ENCODE measurements at places on chromosomes 2 and 18.
A peak's percentile ranks its signal among the peaks of the same experiment; 100 is the strongest.

DNA sequence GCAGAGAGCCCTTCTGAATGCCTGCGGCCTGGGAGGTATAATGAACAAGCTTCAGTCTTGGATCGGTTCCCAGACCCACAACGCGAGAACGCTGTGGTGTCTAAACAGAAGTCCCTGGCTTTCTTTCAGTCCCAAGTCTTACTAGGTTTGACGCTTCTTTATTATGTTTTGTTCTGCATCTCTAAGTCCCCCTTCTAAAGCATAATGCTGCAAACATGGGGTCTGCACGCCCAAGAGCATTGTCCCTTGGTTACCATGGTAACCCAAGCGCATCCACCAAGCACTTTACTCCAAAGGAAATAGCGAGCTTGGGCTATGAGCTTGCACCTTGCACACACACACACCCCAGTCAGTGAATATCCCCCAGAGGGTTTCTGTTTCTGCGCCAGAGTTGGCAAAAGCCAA, 193.7 kb downstream of the INO80D start:
- no peak for DNase-seq

- DNase-seq: peak; percentile 63
These were observed 206.0 kb downstream of the NCK2 start for GRCh38 chr2:105950521-105951383.

DNA sequence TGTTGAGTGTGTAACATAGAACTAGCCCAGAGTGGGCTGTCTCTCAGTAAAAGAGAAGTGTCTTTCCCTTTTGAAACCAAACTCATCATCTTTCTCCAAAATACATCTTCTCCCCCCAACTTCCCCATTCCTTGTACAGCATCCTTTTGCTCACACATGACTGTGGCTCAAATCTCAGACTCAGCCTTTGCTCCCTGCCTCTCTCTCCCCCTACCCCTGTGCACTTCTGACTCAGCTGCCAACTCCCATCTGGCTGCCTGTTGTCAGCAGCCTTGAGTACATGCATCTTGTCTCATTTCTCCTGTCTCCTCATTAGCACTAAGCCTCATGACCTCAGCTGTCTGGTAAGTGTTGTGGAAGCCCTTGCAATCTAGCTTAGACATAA, 18.1 kb upstream of the MGAT4A start:
- DNase-seq: peak; percentile 80

DNA sequence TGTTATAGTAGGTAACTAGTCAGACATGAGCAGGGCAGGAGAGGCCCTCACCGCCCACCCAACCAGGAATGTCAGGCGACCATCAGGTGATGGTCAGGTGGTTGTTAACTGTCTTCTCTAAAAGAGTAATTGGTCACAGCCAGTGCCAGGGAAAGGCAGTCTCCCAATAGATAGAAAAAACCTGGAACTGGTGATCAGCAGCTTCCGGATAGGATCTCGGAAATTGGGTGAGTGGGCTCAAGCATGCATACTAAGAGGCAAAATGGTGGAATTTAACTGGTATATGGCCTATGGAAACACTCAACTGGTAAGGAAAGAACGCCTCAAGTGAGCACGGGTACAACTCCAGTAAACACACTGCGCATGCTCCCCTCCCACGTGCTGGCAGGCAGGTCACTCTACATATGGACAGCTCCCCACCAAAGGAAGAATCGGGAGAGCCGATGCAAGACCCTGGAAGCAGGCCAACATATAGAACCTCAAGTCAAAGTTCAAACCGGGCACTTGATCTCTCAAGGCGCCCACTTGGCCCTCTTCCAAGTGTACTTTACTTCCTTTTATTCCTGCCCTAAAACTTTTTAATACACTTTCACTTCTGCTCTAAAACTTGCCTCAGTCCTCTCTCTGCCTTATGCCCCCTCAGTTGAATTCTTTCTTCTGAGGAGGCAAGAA, 43.5 kb upstream of the TMEM131 start:
- DNase-seq: no peak

GRCh38 chr2:203915256-203915655, 21.3 kb upstream of the ICOS start:
- DNase-seq: no peak

- no peak for DNase-seq
These were observed 36.0 kb downstream of the GALNT3 start for GRCh38 chr2:165757906-165758675.

DNA sequence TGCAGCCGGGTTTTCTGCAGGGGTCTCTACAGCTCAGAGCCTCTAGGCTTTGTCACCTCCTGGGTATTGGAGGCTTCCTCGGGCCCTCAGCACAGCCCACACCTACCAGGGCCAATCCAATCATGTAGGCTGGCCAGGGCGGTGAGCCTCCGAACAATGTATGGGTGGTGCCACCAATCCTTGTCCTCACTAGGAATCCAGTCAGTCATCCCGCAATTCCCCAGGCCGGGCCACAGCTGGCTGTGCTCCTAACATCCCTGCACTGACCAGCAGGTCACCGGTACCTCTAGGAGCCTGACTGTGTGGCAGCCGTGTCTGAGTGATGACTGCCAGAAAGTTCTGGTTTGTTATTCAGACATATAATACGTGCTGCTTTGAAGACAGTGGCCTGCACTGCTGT, 129.4 kb downstream of the SH3RF3 start:
- DNase-seq: peak; percentile 38

- no peak for DNase-seq
These were observed 124.1 kb downstream of the LNPK start for GRCh38 chr2:175877845-175878544.

DNA sequence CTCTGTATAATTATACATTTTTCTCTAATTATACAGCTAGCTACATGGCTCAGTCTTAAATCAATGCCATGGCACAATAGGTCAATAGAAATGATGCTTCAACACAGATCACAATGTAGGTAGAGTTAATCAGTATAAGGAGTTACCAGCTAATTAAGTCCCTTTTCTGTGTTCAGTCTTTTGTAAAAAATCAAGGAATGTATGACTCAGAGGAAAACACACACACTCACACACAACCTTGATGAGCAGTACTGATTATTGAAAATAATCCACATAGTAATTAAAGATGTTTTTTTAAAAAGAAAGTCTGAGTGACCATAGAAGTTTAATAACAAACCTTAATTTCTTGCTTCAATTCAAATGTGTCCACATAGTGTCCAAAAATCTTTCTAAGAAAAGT, 691.3 kb downstream of the LRP1B start:
- DNase-seq: no peak

DNA sequence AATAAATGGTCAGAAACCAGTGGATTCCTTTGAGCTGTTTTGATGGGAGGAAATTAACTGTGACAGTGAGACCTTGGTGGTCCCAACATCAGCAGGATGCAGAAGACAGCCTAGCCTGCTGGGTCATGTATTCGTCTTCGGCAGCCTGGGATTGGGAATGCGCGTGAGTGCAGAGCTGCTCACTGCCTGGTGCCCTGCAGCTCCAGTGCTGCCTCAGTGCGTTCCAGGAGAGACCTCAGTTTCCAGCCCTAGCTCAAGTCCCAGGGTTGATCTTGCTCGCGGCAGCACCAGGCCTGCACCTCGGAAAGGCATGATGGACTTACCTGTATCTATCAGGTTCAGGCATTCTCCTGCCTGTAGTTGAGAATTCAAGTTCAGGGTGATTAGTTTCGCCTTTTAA, 203.9 kb downstream of the SH3RF3 start:
- no peak for DNase-seq

DNA sequence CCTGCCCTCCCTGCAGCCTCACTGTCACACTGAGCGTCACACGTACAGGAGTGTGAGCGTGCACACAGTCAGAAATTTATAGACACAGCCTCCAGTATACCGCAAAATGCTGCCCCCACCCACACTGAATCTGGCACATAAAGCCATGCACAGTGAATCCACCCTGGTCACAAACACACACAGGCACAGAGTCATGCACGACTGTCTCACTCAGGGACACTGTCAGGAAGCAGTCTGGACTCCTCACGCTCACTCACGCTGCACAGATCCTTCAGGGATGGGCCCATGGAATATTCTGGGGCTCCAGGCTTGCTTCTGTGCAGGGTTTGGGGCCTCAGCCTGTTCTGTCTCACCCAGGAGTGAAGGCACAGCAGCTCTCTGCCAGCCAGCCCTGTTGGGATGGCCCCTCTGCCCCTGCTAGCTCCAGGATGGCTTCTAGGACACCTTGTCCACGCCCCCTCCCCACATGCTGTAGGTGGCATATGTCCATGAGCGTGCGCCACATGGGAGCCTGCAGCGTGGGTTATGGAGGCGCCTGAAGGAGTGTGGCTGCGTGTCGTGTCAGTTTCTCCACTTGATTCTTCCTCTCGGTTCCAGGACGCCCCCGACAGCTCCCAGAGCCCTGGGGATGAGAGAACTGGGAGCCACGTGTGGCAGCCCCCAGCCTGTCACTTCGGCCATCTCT, 175.8 kb downstream of the CELF4 start:
- DNase-seq: no peak

GRCh38 chr2:20757405-20758090, 65.4 kb downstream of the LDAH start:
- DNase-seq: no peak

GRCh38 chr2:227406177-227407031, 18.7 kb upstream of the SCYGR1 start:
- DNase-seq: peak; percentile 89

DNA sequence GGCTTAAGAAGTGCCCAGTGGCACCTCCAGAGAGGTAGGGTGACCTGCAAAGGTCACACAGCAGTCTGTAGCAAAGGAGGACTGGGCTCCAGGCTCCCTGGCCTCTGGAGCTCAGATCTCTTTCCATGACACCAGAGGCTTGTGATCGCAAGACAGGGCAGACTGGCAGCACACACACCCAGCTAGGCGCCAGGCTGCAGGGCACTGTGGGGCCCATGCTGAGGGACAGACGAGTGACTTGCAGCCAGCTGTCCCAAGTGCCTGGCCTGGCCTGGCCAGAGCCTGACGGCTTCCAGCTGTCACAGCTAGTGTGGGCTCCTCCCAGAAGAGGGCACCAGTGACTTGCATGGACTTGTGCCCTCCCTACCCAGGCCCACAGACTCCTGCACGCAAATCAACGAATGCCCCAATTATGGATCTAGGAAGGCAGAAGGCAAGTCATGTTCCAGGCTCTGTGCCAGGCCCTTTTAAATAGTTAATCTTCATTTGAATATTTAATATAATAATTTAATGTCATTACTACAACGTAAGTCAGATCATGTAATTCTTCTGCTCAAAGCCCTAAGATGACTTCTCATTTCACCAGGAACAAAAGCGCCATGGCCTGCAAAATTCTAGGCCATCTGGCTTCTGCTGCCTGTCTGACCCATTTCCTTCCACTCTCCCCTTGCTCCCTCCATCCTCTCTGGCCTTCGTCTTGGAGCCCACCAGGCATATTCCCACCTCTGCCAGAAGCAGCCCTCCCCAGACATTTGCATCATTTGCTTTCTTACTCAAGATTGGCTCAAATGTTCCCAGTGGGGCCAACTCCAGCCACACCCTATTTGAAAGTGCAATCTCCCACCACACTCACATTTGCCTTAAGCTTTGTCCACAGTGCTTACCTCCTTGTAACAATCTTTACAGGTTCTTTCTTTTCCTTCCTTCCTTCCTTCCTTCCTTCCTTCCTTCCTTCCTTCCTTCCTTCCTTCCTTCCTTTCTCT, 3.7 kb upstream of the SPEG start:
- peak; percentile 76 for DNase-seq

DNA sequence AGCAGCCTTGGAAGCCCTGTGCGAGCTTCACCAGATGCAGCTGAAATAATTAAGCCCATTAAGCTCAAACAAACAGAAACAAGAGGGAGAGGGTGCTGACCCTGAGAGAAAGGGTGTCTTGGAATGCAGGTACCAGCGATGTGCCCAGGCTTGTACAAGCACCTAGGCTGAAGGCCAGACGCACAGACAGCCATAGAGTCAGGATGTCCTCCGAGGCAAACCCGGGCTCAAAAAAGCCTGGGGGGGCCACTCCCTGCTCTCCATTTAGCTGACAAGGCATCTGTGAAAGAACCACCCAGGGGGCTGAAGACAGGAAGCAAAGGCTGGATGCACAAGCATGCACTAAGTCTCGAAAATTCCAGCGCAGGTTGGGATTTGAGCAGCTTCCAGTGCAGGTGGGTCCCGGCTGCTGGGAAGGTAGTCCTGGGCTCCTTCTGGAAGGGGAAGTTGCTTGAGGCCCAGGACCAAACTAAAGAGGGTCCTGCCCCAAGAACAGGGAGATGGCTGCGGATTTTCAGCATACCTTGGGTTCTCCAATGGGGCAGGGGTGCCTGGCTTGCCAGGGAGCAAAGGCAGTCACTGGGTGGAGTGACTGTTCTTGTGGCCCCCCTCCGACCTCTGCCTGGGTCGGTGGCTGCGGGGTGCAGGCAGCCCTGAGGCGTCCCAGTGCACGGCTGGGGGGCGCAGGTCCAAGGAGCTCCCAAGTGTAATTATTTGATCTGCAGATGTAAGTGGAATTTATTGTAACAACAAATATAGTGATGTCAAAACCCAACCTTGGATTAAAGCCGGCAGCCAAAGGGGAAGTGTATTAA, 5.9 kb downstream of the GBX2 start:
- peak; percentile 72 for DNase-seq

Data from islet precursor cell (in vitro differentiated cells).